ENCODE measurements at places on chromosomes 5 and 9.

- no peak for DNase-seq
Observed at GRCh38 chr9:135135929-135136315, 48.5 kb downstream of the OLFM1 start.

DNA sequence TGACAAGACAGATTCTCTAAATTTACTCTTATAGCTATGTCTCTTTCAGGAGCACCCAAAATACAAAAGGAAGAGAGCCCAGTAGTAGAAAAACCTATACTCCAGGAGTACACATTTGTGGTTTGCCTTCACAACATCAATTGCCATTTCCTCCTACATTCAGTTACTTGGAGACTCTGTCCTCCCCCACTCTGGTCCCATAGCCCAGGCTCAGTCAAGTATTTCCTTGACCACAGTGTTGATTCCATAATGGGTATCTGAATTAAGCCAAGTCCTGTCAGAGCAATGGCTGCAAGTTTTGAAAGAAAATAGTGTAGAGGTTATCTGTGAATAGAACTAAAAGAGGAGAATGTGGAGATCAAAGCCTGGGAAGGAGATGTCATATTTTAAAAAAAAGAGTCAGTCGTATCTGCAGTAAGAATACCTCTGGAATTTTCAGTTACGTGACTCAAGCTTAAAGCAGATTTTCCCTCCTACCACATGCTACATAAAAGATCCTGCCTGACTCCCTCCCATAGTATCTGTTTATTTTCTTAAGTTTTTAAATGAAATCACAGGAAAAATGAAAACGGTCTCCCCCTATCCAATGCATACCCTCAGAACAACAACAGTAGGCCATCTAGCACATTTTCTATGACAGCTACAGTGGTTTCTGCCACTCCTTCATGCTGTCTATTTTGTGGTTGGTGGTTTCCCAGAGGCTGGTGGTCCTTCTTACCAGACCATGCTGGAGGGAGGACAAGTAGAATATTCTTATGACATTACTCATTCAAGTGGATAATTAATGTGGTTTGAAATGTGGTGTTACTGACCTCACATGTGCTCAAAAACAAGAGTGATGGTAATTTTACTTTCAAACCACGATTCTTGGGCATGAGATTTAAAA lies 249.7 kb upstream of the TMEM161B start:
- no peak for DNase-seq

GRCh38 chr9:131738293-131739132 lies 1.4 kb downstream of the RAPGEF1 start:
- peak; percentile 79 for DNase-seq

- peak; percentile 66 for DNase-seq
Observed at GRCh38 chr9:99249619-99250018, 27.5 kb downstream of the SEC61B start.

DNA sequence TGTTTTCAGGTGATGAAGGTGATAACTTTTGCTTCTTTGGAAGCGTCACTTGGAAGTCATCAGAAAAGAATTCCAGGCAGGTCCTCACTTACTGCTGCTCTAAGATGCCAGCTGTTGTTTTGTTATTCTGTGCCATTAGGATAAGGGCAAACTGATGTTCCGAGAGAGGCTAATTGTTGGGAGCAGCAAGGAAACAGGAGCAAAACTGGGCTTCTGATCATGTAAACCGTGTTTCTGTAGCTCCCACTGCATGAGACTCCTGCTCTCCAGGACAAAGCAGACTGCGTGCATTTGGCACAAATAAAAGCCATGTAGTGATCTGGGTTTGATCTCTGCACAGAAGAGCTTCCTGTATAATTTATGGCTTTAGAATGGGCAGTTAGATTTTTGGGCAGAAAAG lies 248.2 kb downstream of the MAN2A1 start:
- no peak for DNase-seq

GRCh38 chr5:167965710-167966109 lies 325.7 kb upstream of the WWC1 start:
- DNase-seq, result no peak

- DNase-seq, result no peak
Observed at GRCh38 chr5:124951661-124952060, 205.2 kb upstream of the ZNF608 start.

GRCh38 chr5:163838738-163839137 lies 333.3 kb downstream of the MAT2B start:
- DNase-seq, result no peak

GRCh38 chr9:134659688-134660131 lies 18.1 kb downstream of the COL5A1 start:
- DNase-seq, result no peak

- no peak for DNase-seq
Observed at GRCh38 chr5:150341331-150341730, 16.2 kb upstream of the TCOF1 start.

DNA sequence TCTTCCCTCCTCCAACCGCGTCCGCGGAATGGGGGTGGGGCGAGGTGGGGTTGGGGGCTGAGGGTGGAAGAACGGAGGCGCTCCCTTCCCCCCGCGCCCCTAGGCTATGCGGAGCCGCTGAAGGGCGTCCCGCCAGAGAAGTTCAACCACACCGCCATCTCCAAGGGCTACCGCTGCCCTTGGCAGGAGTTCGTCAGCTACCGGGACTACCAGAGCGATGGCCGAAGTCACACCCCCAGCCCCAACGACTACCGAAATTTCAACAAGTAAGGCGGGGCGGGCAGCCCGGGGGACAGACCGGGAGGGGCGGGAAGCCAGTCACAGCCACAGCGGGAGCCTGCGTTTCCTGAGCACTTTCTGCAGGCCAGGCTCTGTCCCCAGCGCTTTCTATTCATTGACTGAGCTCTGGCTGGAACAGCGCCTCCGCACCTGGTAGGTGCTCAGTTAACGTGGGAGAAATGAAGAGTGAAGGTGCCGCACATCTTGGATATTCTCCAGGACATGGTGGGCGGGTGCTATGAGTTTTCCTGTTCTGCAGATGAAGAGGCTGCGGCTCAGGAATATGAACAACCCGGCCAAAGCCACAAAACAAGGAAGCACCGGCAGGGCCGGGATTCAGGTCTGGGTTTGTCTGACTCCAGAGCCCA lies 11.3 kb downstream of the MYOZ3 start:
- peak; percentile 74 for DNase-seq

- DNase-seq, result peak; percentile 95
Observed at GRCh38 chr9:114372921-114373448, 14.8 kb downstream of the AKNA start.

DNA sequence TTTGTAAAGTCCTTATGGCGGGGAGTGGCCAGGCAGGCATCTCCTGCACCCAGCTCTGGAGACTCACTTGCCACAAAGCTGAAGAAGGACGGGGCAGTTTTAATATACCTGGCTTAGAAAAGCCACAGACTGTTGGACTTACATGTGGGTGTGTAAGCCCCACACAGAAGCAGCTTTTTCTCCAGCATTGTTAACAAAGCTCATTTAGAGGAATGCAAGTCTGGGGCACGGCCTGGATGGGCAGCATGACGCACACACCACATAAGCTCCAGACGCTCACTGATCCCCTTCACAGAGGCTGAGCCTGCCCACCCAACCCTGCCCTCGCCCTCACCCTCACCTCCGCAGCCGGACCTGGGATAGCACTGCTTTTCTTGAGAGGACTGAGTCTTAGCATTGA lies 58.0 kb upstream of the PDE8B start:
- no peak for DNase-seq

DNA sequence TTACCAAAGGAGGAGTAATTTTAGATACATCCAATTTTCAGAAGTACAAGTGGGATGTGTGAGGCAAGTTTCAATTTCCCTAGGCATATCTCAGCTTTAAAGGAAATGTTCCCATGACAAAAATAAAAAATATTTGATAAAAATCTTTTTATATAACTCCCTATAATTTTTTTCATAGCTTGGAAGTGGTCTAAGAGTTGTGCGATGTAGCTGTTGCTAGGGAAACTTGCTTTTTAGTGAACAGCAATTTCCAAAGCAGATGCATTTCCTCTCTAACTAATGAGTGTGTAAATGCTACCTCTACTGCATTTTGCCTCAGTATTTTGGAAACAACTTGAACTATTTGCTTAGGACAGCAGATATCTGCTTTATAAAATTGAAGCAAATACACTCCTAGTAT lies 39.6 kb downstream of the MACIR start:
- no peak for DNase-seq

GRCh38 chr9:11931109-11931508 lies 762.1 kb upstream of the TYRP1 start:
- no peak for DNase-seq

- peak; percentile 82 for DNase-seq
Observed at GRCh38 chr5:68424799-68425537, 209.4 kb downstream of the PIK3R1 start.

GRCh38 chr9:125633116-125633745 lies 73.8 kb downstream of the MAPKAP1 start:
- DNase-seq, result no peak

- DNase-seq, result no peak
Observed at GRCh38 chr5:39675676-39676075, 250.9 kb upstream of the DAB2 start.

DNA sequence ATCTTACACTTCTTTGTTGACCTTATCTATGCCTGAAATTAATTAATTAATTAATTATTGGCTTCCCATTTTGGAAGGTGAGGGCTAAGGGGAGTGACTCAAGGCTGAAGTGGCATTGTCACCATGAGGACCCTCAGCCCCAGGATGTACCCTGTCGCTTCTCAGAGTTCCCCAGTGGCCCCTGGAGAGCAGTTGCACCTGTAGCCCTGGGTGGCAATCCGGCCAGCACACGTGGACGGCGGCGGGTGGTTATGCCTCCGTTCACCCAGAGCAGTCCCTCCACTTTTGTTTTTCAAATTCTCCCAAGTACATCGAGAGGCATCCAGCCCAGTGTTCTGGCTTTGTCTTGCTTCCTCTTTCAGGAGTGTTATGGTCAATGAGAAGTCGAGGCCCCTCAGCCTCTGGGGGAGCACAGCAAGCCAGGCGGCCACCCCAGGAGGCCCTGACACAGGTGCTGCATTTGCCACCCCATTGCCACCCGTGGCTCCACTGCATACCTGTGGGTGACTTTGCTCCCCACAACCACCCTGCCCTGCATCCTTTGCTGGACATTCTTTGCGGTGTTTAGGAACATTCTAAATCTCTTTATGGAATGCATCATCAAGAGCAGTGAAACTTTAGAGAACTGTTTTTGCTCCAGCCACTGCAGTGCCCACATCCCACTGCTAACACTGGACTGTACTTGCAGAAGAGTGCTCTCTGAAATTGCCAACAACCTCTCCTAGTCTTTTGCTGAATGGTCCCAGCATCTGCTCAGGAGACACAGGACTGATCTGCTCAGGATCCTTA lies 11.5 kb upstream of the IRX2 start:
- DNase-seq, result peak; percentile 22

GRCh38 chr9:89808756-89809181 lies 204.0 kb downstream of the GADD45G start:
- DNase-seq, result no peak

DNA sequence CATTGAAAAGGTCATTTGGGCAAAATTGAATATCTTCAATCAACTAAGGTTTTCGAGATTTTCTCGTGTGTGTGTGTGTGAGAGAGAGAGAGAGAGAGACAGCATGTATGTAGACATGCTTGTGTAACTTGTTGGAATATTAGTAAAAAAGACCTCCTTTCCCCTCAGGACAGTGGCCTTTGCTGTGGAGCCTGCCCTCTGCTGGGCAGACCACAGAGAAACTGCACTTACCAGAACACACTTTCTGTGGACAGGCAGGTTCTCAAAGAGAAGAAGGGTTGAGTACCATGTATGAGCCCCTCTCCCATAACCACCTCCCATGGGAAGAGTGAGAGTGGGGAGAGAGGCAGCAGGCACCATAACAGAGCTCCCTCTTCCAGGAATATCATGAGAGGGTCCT lies 45.6 kb downstream of the CFAP90 start:
- DNase-seq, result no peak
